ENCODE measurements at places on chromosomes 12 and 14.
A peak's percentile ranks its signal among the peaks of the same experiment; 100 is the strongest.

GRCh38 chr14:62062645-62063044, 300.4 kb downstream of the SNAPC1 start:
- DNase-seq, result peak; percentile 42

GRCh38 chr12:14366209-14367039, 942 bp downstream of the ATF7IP start:
- peak; percentile 69 for DNase-seq

DNA sequence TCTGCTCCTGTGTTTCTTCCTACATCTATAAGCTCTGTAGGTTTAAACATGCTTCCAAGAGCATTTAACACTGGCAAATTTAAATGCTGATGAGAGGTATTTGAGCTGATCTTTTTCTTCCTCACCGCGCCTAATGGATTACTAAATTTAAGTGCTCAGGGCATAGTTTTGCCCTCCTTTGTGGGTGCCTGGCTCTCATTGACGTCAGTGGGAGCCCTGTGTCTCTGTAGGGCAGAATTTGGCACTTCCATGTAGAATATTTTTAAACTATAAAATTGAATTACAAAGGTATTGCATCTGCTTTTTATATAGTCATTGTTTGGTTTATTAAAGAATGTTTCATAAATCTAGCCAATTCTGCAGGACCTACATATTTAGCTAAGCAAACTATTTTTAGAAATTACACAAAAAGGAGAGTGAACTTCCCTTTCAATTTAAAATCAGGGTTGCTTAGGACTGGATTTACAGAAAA, 444.8 kb downstream of the AEBP2 start:
- DNase-seq, result no peak

GRCh38 chr12:3684449-3685051, 68.4 kb downstream of the CRACR2A start:
- no peak for DNase-seq

DNA sequence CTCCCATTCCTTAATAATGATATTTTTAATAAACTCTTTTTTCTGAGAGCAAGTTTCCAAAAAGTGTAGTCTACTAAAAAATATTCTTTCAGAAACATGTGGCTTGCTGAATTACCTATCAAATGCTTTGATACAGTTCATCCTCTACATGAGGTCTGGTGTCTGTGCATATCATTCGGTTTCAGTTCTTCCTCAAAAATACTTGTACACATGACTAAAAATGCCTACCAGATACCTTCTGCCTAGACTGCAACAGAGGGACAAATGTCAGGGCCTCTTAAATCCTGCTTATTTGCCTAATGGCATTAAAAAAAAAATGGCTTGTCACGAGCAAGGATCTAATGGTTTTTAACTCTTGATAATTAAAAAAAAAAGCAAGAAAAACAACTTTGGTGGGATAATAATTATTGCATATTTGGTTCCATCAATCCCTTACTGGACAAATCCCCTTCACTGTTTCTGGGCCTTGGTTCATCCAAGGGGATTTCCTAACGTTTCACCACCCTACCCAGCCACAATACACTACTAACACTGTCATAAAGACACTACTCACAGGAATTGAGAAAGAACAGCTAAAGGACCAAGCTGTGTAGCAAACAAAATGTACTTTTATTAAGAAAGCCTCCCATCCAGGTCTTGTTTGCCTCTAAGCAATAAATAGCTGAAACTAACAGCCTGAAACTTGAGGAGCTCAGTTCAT, 45.7 kb downstream of the PARP11 start:
- no peak for DNase-seq

DNA sequence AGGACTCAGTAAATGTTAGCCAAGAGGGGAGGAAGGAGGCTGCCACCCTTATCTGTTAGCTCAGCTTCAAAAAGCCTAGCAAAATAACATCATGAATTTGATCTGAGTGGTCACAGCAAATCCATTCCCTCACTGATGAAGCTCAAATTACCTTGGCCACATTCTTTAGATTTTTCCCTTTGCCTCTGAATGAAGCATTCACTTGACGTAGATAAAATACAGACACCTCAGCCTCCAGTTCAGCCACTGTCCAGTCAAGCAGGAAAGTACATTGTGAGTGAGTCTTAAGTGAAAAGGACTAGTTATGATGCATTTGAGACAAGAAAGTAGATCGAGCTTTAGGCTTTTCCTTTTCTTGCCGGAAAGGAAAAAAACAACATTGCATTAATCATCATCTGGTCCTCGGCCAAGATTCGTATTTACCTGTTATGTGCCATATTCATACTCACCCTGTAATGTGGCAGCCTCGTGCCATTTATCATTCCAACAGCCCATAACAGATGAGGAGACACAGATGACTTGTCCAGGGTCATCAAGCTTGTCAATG, 146.5 kb downstream of the ETV6 start:
- DNase-seq, result no peak

GRCh38 chr14:52848626-52849025, 57.2 kb upstream of the GNPNAT1 start:
- DNase-seq, result no peak

GRCh38 chr12:126087692-126088091, 1022.5 kb downstream of the AACS start:
- DNase-seq, result no peak

- DNase-seq, result no peak
Observed at GRCh38 chr12:40584763-40585162, 107.5 kb upstream of the CNTN1 start.

DNA sequence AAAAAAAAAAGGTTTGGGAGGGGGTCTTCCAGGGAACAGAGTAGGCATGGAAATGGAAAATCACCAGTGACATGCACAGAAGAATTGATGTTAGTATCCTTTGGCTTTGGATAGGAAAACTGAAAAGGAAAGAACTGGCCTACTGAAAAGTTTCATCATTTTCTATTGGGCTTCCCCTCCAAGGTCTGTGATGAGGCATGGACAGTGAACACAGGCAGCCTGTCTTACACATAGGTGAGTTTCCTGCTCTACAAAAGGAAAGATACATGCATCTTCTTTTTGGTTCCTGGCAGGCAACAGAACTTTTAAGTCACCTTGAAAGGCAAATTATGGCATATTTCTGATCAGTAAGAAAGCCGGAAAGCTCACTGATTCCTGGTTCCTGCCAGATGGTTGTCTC, 5.8 kb downstream of the BMAL2 start:
- DNase-seq, result no peak

DNA sequence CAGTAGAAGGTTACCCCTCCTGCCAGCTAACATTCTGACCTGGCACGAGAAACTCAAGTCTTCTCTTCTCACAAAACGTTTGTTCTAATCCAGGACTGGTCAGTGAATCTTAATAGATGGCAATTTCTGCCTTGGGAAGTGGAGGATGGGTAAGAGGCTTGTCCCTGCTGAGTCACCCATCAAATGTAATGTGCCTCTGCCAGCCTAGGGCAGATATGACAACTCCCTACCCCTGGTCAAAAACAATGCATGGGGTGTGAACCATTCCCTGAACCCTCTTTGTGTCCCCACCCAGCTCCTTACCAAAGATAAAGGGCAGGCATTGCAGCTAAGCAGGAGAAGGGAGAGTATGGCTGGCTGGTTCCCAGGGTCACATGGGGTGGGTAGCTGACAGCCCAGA, 1052.9 kb downstream of the GALC start:
- DNase-seq, result no peak

DNA sequence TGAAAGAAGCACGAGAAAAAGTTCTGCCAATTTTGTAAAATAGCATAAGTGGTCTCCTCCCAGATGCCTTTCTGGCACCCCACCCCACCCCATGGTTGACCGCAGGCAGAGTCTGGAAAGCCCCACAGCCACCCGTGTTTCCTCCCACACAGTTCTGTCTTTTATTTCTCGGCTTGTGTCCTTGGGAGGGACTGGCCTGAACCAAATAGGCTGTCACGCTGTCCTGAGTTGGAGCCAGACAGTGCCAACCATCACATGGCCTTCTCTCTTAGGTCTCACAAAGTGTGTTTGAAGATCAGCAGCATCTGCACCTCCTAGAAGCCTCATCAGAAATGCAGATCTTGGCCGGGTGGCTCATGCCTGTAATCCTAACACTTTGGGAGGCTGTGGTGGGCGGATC, 10.2 kb upstream of the LTA4H start:
- no peak for DNase-seq

GRCh38 chr14:58697930-58698642, 60.3 kb downstream of the DACT1 start:
- DNase-seq, result no peak

GRCh38 chr12:57187222-57188089, 29.1 kb upstream of the NXPH4 start:
- DNase-seq, result no peak

DNA sequence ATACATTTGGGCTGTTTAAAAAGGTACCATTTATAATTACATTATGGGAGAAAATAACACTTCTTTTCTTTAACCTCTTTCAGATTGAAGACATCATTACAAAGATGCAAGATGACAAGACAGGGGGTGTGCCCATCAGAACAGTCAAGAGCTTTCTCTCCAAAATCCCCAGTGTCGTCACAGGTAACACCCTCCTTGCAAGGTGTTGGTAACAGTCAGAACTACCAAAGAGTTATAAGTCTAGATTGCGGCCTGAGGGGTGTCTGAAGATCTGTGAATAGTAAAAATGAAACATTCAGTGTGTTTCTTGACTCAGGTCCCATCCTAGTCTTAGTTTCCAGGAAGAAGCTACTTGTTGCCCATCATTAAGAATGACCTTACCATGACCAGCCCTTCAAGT, 419.8 kb downstream of the RGS6 start:
- no peak for DNase-seq

DNA sequence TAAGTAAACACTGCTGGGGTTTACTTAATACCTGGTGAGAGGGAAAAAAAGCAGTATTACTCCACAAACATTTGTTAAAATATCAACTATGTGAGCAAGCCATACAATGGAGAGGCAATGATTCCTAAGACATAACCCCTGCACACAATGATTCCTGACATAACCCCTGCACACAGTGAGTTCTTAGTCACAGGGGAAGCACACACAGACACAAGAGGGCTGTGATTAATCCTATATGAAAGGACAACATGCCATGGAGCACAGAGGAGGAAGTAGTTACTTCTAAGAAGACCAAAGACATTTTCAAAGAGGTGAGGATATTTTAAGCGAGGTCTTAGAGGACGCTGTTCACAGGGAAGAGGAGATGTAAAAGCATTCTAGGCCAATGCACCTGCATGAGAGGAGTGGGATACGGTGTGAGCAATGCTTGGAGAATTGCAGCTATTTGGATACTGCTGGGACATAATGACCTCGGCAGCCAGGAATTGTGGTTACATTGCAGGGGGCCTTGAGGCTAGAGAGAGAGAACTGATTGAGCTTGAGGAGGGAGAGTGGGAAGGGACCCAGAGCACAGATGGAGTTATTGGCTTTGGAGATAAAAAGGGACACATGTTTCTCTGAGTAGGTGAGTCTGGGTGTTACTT, 211.9 kb downstream of the APAF1 start:
- no peak for DNase-seq

DNA sequence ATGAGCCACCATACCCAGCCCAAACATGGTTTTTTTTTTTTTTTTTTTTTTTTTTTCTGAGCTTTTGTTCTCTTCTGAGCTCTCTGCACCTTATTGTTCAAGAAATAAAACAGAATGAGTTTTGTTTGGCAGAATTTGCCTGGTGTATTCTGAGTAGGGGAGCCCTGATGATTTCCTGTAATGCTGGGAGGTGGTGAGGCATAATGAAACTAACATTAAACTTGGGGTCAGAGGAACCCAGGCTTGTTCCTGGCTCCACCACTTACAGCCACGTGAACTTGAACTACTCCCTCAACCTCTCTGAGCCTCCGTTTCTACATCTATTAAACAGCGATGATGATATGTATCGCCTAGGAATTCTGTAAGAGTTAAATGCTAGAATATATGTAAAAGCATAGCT, 276.3 kb upstream of the CRY1 start:
- DNase-seq, result no peak

DNA sequence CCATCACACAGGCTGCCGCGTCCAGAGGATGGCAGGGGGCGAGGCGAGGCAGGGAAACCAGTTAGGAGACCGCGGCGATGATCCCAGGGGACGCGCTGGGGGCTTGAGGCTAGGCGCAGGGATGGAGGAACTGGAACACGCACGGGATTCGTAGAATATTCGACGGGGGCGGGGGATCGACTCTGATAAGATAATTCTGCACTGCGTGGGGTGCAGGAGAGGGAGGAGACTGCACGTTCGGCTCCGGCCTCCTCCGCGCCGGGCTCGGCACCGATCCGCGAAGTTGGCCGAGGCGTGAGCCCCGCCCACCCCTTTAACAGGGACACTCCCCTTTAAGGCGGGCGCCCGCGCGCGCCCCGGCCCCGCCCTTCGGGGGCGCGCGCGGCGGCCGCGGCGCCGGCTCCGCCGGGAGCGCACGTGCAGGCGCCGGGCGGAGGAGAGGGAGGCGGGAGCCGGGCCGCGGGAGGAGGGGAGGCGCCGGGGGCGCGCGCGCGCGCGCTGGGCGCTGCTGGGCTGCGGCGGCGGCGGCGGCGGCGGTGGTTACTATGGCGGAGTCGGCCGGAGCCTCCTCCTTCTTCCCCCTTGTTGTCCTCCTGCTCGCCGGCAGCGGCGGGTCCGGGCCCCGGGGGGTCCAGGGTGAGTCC, at the start of gene ACVR1B:
Gene ACVR1B (plus strand): TSS at position 501 of the 644 bp plus-strand sequence. CDS start 45 bp downstream, at position 546.
- peak; percentile 92 for DNase-seq

DNA sequence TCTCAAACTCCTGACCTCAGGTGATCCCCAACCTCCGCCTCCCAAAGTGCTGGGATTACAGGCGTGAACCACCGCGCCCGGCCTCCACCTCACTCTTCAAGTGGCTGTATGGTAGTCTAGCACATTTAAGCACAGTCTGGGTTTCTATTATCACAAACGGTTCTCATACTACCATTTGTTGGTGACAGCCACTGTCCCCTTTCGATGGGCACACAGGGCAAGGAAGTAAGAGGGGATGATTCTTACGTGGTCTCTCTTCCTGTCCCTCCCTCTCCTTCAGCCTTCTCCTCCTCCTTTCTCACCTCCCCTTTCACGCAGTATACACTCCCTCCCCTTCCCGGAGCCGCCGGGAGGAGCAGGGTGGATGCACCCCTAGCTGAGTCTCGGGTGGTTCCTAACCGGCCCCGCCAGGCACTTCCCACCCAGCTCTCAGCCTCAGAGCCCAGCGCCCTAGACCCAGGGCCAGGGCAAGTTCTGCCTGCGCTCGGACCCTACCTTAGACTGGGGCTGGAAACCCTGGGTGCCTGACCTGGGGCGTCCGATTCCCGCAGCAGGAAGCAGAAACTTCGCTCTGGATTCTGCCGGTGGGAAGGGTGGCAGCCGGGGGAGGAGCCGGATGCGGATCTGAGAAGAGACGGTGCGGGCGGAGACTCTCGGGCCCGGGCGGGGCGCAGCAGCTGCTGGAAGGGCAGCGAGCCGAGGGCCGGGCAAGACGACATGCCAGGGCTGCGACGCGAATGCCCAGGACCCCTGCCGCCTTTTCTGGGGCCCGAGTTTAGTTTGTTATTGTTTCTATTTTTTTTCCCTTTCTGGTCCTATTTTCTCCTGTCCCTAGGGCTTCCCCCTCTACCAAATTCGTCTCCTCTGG, at the start of gene TEP1:
Gene TEP1 (minus strand): TSS at position 626 of the 868 bp plus-strand sequence. CDS start 5,062 bp downstream, outside the sequence.
- DNase-seq, result peak; percentile 76

GRCh38 chr12:56763753-56764657, 881 bp downstream of the HSD17B6 start:
- no peak for DNase-seq

- no peak for DNase-seq
Observed at GRCh38 chr12:101010896-101011295, 199.1 kb downstream of the SLC5A8 start.
